ENCODE measurements at places on chromosomes 7 and 10. TPM values are rescaled to one million over a fixed set of nuclear protein-coding genes. Genes with fewer than 3 reads are reported as not detected.

- DNase-seq = no peak
Measured at GRCh38 chr7:157930441-157930840, 593.6 kb downstream of the DNAJB6 start.

GRCh38 chr7:33418251-33418701 is 288.9 kb downstream of the BBS9 start:
- no peak for DNase-seq

GRCh38 chr7:67912437-67912836 is 915.8 kb downstream of the TYW1 start:
- no peak for DNase-seq

The NUTM2A gene
- 0.56 TPM for total RNA-seq

- DNase-seq = no peak
Measured at GRCh38 chr7:143002106-143002505, 24.8 kb downstream of the OR9A2 start.

DNA sequence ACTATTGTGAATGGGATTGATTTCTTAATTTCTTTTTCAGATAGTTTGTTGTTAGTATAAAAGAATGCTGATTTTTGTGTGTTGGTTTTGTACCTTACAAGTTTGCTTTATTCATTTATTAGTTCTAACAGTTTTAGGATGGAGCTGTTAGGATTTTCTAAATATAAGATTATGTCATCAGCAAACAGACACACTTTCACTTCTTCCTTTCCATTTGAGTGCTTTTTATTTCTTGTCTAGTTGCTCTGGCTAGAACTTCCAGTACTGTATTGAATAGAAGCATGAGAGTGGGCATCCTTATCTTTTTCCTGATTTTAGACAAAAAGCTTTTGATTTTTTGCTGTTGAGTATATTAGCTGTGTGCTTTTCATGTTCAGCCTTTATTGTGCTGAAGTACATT is 81.5 kb downstream of the DNAH11 start:
- no peak for DNase-seq

GRCh38 chr10:132418527-132419416 is 21.8 kb downstream of the PWWP2B start:
- no peak for DNase-seq

The NKX2-3 gene
- not detected for total RNA-seq

DNA sequence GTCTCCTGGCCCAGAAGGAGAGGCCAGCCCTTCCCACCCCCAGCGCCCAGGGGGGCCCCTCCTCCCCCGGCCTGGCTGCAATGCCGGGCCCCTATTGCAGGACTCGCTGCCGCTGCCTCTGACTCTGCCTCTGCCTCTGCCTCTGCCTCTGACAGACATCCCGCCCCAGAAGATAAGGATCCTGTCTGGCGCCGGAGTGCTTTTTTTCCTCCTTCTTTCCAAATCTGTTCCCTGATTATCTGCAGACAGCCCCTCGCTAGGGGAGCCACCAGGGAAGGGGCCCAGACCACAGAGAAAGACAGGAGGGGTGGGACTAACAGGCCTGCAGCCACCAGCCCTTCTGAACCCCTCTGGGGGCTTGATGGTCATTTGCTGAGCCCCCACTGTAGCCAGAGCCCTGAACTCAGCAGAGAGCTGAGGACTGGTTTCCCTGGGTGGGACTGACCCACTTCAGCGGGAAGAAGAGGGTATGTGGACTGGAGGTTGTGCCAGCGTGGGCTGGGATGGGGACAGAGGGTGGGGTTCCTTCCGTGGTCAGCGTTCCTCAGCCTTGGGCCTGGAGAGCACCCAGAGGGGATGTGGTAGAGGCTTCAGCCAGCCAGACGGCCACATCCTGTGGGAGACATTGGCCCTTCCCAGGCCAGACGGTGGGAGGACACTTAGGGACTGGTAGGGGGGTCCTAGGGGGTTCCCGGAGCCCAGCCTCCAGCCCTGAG is 22.8 kb downstream of the UNC5B start:
- no peak for DNase-seq

- no peak for DNase-seq
Measured at GRCh38 chr7:27198138-27198841, 1.6 kb downstream of the HOXA13 start.

- no peak for DNase-seq
Measured at GRCh38 chr10:13632884-13633440, 46.2 kb downstream of the PRPF18 start.

The CDHR1 gene
- 10.2 TPM for total RNA-seq

- DNase-seq = no peak
Measured at GRCh38 chr10:47241256-47241655, 58.7 kb upstream of the GDF10 start.

DNA sequence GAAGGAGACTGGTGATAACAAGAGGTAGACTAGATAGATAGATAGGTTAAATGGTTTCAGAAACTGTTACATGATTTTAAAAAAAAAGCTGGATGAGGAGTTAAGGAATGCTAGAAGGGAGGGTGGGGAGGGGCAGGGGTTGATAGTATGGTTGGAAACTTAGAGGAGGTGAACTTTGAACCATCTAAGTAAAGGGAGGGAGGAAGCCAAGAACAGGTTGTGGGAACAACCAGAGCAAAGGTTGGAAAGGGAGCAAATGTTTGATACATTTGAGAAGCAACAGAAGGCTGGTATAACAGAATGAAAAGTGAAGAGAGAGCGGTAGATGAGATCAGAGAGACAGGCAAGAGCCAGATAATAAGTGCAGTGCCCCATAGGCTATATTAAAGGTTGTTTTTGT is 224.8 kb downstream of the FOXP2 start:
- no peak for DNase-seq

GRCh38 chr7:573269-573932 is 53.8 kb upstream of the PDGFA start:
- no peak for DNase-seq
